Heart left ventricle (tissue), 16 donors: ENCODE measurements at places on chromosomes 6 and 20.

DNA sequence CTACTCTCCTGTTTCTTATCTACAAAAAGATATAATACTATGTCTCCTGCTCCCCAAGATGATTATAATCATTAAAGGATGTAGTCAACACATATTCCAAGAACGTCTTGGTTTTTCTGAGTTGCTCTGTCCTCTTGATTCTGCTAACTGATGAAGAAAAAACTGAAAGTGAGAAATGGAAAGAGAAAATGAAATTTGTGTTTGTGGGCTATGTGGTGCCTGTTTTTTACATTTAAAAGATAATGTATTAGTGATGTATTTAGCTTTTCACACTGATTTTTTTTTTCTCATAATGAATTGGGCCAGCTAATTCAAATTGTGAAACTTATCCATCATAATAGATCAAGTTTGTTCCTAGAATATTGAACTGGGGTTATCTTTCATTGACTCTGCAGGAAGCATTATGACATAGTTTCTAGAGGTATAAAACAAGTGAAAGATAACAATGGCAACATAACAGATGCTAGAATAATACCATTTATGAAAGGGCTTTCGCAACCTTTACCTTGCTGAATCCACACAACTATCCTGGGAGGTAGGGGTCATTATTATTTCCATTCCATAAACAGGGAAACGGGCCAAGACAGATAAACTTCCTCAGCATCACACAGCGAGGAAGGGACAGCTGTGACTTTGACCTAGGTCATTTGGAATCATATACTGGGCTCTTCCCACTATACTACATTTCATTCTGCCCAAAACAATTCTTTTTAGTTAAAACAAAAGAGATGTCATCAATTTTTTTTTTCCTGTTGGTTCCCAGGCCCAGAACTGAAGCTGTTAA is 336.7 kb downstream of the GJA1 start:
- no peak for DNase-seq

GRCh38 chr6:106849676-106850332 is 124.7 kb downstream of the CD24 start:
- no peak for DNase-seq

DNA sequence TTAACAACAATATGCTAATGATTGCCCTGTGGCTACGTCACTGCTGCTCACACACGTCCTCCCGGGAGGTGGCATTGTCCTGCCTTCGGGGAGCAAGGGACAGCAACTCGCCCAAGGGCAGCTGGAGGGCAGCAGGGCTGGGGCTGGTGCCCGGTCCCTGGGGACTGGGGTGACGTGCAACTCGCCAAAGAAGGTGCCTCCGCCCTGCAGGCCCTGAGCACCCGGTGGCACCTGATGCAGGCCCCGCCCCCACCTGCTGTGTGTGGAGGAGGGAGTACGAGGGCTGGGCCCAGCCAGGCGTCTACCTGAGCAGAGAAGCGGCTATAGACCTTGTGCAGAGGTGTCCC is 64.8 kb upstream of the SLCO4A1 start:
- no peak for DNase-seq

GRCh38 chr6:47335466-47335865 is 25.8 kb upstream of the TNFRSF21 start:
- no peak for DNase-seq

DNA sequence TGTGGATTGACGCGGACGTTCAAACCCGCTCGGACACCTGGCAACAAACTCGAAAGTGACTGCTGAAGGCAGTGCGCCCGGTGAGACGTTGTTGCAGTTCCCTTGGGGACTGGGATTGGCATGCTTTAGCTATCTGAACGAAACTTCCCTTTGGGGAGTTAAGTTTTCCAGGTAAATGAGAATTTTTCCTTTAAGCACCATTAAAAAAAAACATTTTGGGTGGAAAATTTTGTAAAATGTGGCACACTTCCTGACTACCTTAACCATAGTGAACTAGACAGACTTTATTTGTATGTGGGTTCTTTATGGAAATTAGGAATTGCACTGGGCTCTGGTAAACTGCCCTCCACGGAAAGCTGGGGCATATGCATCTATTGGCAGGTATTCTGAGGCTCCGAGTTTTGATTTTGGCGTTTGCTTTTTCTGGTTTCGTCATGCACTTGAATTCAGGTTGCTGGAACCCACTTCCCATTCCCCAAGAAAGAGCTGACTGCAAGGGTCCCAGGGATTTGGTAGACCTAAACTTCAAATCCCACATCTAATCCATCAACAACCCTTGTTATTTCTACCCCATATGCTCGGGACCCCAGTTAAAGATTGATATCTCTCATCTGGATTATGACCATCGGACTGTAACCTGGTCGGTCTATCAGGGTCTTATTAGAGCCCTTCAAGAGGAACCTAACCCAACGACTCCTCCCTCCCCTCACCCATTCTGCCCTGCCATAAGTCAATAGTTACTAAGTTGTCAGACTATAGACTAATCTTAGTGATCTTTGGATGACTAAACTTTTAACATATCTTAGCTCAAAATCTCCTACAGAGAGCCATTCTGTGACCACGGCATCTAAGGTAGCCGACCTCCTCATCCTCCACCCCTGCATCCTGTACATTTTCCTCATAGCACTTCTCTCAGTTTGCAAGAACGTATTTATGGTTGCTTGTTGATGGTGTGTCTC is 800 bp upstream of the DYNLT1 start:
- DNase-seq = no peak

GRCh38 chr6:37061157-37061804 is 55.8 kb downstream of the FGD2 start:
- peak; percentile 53 for DNase-seq

- no peak for DNase-seq
These were observed 126.2 kb upstream of the EDN1 start for GRCh38 chr6:12163744-12164507.

GRCh38 chr6:140828856-140829255 is 1303.9 kb upstream of the GJE1 start:
- DNase-seq = no peak
